ENCODE measurements at places on chromosomes 5 and 9. TPM values are rescaled to one million over a fixed set of nuclear protein-coding genes. Genes with fewer than 3 reads are reported as not detected.

DNA sequence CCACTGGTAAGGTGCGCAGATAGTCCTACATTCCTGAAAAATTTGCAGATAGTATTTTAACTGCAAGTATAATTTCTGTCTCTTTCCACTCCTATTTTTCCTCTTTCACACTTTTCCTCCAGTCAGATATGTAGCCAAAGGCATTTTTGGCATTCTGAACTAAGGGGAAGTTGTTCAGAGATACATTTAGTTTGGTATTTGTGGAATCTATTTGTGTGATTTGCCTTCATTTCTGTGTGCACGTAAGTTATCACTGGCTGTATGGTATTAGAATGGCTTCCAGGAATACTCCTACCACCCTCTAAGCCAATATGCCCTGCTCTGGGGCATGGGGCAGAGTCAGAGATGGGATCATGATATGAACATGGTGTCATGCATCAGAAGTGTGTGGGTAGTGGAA lies 45.8 kb upstream of the GRAMD2B start:
- H3K27me3 ChIP-seq: no peaks in the 10 kb centered on the region
- peak; percentile 40 for DNase-seq
- H3K4me3 ChIP-seq: no peak overlapping the region
- H3K27ac ChIP-seq: no peak overlapping the region
- no peaks in the 10 kb centered on the region for H3K36me3 ChIP-seq

DNA sequence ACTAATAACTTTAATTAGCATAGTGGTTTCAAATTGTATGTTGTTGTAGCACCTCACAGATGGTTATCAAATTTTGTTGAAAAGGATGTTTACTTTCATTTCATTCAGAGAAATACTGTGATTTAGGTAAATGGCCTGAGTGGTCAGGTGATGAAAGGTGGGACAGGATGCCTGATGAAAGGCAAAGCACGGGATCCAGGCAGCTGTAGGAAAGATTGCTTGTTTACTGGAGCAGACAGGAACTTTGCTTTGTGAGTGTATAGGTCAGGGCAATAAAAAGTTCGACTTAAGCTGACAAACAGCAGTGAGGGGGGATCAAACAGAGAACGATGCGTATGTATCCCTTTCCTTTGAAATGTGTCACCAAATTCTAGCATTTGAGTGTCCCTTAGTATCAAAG lies 19.0 kb downstream of the KIAA1958 start:
- no peak for DNase-seq
- no peak overlapping the region for H3K27ac ChIP-seq
- no peaks in the 10 kb centered on the region for H3K36me3 ChIP-seq
- H3K4me3 ChIP-seq: no peak overlapping the region
- H3K27me3 ChIP-seq: no peaks in the 10 kb centered on the region

- no peaks in the 10 kb centered on the region for H3K27me3 ChIP-seq
- peak overlapping the region; percentile 100 for H3K4me3 ChIP-seq
- peak overlapping the region; percentile 96 for H3K27ac ChIP-seq
- peaks cover 5% of the 10 kb centered on the region for H3K4me1 ChIP-seq
- DNase-seq: peak; percentile 27
- H3K36me3 ChIP-seq: no peaks in the 10 kb centered on the region
Observed at GRCh38 chr5:179699616-179700237, 960 bp downstream of the CANX start.

GRCh38 chr9:98314381-98315066 lies 59.1 kb upstream of the TBC1D2 start:
- no peaks in the 10 kb centered on the region for H3K36me3 ChIP-seq
- H3K4me1 ChIP-seq: peaks cover 18% of the 10 kb centered on the region
- no peak overlapping the region for H3K4me3 ChIP-seq
- no peak overlapping the region for H3K27ac ChIP-seq
- H3K27me3 ChIP-seq: peaks cover 4% of the 10 kb centered on the region
- DNase-seq: peak; percentile 39

DNA sequence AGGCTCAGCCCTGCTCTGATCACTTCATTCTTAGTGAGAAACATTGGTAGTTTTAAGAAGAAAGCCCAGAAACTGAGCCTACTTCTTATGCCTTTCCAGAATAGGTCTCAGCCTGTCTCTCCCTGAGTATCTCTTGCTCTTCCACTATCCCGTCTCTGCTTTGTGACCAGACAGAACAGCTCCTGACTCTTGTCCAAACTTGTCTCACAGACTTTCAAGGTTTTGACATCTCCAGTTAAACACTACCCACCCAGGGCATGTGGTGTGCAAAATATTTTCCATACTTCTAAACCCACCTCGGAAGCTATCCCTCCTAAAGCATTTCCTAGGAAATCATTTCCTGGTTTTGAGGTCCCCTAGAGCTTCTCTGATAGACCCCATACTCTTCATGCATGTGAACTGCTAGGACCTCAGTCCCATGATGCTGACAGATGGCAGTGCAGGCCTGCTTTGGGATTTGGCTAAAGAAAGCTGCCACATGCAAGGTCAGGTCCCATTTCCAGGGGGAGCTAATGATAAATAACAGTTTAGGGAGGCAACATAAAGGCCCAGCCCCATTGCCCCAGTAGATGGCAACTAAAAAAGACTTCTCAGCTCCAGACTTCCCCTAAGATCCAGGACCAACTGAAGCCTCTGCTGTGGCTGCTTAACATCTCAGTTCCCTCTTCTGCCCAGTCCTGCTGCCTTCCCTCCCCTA lies 211.5 kb downstream of the MED10 start:
- H3K27ac ChIP-seq: no peak overlapping the region
- no peaks in the 10 kb centered on the region for H3K36me3 ChIP-seq
- no peaks in the 10 kb centered on the region for H3K4me1 ChIP-seq

DNA sequence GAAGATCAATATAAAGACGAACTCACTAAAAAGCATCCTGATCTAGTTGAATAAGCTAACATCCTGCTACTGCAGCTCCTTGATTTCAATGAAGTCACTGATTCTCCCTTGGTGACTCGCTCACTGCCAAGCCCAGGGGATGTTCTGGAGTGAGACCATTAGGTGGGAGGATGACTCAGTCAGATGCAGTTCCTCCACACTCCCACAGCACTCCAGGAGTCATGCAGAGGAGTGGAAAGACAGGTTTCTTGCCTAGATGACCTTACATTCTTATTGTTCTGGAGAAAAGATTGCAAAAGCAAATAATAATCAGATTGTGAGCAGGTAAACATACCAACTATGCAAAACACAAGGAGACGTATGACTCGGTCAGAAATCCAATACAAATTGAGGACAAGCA lies 15.3 kb downstream of the GCNT4 start:
- H3K4me1 ChIP-seq: no peaks in the 10 kb centered on the region
- H3K27me3 ChIP-seq: no peaks in the 10 kb centered on the region
- H3K36me3 ChIP-seq: no peaks in the 10 kb centered on the region
- no peak overlapping the region for H3K4me3 ChIP-seq

DNA sequence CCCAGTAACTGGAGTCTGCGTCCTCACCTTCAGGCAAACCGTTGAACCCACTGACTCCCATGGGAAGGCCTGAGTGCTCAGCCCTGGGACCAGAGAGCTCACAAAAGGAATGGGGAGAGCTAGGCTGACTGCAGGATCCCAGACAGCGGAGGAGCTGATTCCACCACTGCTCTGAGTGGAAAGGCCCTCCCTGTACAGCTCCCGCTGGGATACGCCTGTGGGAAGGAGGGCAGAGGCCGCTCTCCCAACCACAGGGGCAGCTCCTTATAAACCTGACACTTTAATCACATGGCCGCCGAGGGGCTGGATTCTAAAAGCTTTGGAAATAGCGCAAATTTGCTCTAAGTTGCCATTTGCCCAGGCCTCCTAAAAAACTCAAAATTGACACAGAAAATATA lies 37.1 kb downstream of the DBH start:
- H3K27ac ChIP-seq: no peak overlapping the region
- H3K4me3 ChIP-seq: no peak overlapping the region
- no peaks in the 10 kb centered on the region for H3K36me3 ChIP-seq
- H3K27me3 ChIP-seq: peaks cover 3% of the 10 kb centered on the region
- no peaks in the 10 kb centered on the region for H3K4me1 ChIP-seq

DNA sequence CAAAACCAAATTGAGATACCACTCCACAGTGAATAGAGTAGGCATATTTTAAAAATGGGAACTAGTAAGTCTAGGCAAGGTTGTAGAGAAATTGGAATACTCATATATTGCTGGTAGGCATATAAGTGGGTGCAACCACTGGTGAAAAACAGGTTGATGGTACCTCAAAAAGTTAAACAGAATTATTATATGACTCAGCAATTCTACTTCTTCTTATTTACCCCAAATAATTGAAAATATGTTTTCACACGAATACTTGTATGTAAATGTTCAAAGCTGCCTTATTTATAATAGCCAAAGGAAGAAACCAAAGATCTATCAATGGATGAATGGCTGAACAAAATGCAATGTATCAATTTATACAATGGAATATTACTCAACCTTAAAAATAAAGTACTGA lies 79.1 kb downstream of the CDH9 start:
- DNase-seq: no peak
- H3K36me3 ChIP-seq: no peaks in the 10 kb centered on the region
- H3K27me3 ChIP-seq: no peaks in the 10 kb centered on the region
- H3K4me1 ChIP-seq: no peaks in the 10 kb centered on the region
- no peak overlapping the region for H3K27ac ChIP-seq

GRCh38 chr5:172102913-172103626 lies 85.0 kb downstream of the STK10 start:
- H3K4me3 ChIP-seq: peak overlapping the region; percentile 63
- H3K36me3 ChIP-seq: peaks cover 13% of the 10 kb centered on the region
- peak overlapping the region; percentile 98 for H3K27ac ChIP-seq
- no peaks in the 10 kb centered on the region for H3K27me3 ChIP-seq
- DNase-seq: peak; percentile 98

DNA sequence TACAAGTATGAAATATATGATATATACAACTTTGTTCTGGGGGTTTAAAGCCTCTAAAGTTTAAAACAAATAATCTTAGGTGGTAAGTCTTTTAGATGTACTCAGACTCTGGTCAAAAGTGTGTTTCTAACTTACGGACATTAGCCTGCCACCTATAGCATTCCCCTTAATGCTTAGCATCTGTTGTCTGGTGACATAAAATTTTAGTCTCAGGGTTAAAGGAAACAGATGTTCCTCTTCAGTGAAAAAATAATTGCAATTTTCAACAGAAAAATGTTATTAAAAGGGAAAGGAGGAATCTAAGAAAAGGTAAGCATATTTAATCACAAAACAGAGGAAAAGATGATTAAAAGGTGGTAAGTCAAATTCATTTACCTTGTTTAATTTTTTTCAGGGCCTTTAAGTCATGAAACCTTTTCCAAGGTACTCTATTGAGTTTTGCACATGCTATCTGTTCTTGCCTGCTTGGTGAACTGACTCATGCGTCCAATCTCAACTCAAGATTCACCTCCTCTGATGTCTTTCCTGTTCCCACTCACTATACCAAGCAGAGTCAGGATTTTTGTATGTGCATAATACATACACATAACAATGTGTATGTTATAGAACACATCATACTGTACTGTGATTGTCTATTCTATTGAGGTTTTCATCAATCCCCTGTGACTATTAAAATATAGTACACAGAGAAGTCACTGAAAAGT lies 7.9 kb downstream of the TMEM167A start:
- no peak overlapping the region for H3K27ac ChIP-seq
- no peaks in the 10 kb centered on the region for H3K27me3 ChIP-seq
- no peak for DNase-seq
- H3K4me3 ChIP-seq: no peak overlapping the region

DNA sequence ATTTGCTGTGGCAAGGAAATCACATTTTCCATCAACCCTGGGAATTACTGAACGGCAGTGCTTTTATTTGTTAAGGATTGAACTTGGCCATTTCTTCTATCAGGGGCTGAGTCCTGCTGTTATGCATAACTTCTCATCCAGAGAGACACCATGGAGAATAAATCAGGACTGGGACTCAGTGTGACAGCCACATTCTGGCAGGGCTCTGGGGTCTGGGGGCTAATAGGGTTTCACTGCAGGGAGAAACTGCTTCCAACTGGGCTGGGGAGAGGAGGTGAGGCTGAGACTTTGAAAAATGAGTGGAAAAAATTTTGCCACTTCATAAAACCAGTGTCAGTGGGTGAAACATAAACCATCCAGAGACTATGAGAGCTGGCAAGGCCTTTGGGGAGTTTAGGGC lies 95.7 kb upstream of the ALDH1B1 start:
- no peaks in the 10 kb centered on the region for H3K4me1 ChIP-seq
- H3K27ac ChIP-seq: no peak overlapping the region
- H3K36me3 ChIP-seq: no peaks in the 10 kb centered on the region
- peaks cover 21% of the 10 kb centered on the region for H3K27me3 ChIP-seq

DNA sequence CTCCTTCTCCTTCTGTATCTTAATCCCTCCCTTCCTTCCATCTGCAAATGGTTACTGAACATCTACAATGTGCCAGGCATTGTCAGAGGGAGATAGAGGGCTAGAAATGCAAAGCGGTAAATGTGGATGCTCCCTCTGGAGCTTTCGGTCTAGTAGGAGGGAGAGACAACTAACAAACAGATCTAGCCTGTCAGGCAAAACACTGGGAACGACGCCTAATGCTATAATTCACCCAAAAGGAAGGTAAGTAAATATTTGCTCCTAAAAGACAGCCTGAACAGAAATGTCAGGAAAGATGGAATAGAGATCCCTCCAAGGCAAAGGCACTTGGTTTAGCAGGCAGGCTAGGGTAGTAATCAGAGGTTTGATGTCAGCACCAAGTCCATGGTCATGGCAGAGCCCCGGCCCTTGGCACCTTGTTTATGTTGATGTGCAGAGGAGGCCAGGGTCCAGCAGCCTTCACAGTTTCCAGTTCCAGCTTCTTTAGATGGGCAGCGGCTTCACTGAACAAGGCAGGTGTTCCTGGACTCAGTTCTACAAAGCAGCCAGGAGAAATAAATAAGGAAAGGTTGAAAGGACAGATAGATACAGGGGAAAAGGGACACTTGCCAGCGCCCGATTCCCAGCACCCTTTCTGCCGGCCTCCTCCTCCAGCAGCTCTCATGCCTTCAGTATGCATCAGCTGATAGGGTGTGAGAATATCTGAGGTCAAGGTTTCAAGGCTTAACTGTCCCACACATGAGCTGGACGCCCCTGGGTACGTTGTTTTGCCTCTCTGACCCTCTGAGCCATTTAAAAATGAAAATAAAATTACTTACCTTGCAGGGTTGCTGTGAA lies 46.5 kb upstream of the FRRS1L start:
- H3K27me3 ChIP-seq: peaks cover 5% of the 10 kb centered on the region
- no peaks in the 10 kb centered on the region for H3K4me1 ChIP-seq
- DNase-seq: no peak
- H3K4me3 ChIP-seq: no peak overlapping the region

DNA sequence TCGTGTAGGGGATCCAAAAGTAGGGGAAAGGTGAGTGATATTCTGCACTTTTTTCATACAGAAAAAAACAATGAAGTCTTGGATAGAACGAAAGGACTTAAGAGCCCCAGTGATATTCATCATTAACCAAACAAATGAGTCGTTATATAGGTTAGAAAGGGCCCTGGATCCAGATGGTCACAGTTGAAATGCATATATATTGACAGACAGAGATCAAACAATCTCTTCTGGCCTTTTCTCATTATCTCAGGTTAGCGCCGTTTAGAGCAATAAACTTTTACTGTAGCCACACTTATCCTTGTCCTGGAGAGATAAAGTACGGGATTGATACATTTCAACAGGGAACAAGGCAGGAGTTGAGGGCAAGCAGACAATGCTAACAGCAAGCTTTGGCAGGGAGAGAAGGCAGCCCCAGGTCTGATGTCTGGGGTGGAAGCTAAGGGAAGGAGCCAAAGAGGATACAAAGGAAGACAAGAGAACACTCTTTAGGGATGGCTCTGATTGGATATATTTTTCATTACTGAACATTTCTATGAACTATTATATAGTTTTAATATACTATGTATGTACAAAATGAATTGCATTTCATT lies 77.0 kb downstream of the LIFR start:
- H3K36me3 ChIP-seq: no peaks in the 10 kb centered on the region
- H3K4me1 ChIP-seq: no peaks in the 10 kb centered on the region

SHB gene
- total RNA-seq: 54.5 TPM

UAP1L1 gene
- 4.7 TPM for total RNA-seq

MORN5 gene
- total RNA-seq: not detected

BHMT2 gene
- not detected for total RNA-seq

All from astrocyte (in vitro differentiated cells and primary cell).